ENCODE measurements at places on chromosomes 3 and 15.

DNA sequence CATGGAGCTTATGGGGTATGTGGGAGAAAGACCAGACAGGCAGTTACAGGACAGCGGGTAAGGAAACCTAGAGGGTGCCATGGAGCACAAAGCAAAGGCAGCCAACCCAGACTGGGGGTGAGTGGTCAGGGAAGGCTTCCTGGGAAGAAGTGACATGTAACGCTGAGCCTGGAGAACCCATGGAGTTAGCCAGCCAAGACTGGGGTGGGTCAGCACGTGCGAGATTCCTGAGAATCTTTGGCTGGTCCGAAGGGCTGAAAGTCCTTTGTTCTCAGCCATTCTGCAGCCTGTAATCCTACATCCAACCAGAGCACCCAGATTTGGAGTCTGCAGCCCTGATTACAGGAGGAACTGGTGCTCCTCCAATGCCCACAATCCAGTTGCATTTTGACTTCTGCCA is 120.1 kb upstream of the WNT5A start:
- no peak for DNase-seq

GRCh38 chr3:100252001-100252400 is 8.8 kb upstream of the TBC1D23 start:
- no peak for DNase-seq

DNA sequence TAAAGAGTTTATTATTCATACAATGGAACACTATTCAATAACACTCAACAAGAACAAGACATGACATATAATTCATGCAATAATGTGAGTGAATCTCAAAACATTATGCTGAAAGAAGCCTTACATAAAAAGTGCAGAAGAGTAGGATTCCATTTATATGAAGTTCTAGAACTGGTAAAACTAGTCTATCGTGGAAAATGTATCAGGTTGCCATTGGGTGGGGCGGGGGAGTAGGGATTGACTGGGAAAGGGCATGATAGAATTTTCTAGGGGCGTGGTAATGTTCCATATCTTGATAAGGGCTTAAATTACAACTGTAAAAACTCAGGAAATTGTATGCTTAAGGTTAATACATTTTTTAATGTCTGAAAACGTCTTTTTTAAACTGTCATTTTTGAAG is 247.9 kb downstream of the SATB1 start:
- no peak for DNase-seq

GRCh38 chr3:69283496-69283895 is 102.4 kb downstream of the FRMD4B start:
- DNase-seq: no peak

- no peak for DNase-seq
These were observed 3.6 kb downstream of the PDIA3 start for GRCh38 chr15:43749690-43750345.

DNA sequence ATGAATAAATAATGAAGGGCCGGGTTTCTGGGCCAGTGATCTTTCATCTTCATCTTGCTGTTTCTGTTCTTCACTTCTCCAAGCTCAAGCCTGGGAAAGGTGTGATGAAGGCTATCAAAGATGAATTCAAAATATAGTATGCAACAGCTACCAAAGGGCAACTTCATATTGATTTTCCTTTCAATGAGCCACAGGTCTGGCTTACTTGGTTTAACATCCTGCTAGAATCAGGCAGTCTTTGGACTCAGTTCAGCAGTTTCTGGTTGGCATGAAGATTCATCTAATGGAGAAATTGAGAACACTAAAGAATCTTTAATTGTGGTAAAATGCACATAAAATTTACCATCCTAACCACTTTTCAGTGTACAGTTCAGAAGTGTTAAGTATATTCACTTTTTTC is 43.3 kb downstream of the NFKBIZ start:
- DNase-seq: no peak

- no peak for DNase-seq
These were observed 2.6 kb downstream of the PPM1M start for GRCh38 chr3:52248165-52248541.

DNA sequence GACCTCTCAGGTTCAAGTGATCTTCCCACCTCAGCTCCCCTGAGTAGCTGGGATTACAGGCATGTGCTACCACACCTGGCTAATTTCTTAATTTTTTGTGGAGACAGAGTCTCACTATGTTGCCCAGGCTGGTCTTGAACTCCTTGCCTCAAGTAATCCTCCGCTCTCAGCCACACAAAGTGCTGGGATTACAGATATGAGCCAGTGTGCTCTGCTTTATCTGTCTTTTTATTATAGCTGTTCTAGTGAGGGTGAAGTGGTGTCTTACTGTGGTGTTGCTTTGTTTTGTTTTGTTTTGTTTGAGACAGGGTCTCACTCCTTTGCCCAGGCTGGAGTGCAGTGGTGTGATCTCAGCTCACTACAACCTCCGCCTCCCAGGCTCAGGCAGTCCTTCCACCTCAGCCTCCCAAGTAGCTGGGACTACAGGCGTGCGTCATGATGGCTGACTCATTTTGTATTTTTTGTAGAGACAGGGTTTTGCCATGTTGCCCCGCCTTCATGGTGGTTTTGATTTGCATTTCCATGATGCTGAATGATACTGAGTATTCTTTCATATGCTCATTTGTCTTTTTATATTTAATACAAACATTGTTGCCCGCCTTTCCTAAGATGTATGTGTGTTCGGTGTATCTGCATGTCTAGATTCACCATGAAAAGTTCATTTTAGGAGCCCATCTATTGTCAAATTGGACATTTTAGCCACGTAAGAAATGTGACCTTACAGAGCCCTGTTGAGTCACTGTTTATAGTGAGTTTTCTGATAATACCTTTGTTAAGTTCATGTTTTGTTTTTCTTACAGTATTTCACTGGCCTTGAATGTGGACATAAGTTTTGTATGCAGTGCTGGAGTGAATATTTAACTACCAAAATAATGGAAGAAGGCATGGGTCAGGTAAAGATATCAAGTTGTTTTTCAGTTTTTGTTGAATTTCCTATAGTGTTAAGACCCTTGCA is 80.6 kb downstream of the ARIH1 start:
- no peak for DNase-seq

DNA sequence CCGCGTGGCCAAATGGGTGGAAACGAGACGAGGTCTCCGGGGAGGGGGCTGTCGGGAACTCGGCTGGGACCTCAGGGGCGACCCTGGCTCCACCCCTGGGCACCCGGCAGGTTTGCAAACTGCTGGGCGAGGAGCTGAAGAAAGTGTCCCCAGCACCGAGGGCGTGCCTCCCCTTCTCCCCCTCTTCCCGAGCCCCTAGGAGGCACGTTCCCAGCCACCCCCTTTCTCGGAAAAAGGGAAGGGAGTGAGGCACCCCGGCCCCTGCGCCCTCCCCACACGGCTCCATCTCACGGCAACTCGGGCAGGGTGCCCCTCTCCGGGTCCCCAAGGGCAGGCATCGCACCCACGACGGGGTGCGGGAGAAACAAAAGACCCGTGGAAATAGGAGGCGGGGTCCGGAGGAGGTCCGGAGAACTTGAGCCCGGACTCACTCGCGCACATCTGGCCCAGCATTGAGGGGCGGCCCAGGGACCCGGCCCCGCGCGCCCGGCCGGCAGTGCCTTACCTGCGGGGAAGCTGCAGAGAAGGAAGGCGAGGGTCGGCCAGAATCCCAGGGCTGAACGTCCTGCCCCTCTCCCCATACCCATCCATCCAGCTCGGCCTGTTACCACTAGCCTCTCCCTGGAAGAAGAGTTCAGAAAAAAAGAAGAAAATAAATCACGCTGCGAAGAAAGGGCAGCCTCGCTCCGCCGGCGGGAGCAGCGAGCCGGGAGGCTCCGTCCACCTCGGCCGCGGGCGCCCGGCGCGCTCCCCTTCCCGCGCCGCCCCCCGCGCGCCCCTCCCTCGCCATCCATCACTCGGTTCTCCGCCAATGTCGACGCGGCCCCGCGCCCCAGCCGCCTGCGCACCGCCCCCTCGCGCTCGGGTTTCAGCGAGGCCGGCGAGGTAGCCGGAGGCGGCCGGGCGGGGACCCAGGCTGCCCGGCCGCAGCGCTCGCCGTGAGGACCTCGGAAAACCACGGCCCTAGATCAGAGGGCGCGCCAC is 16.3 kb downstream of the RGMA start:
- no peak for DNase-seq

DNA sequence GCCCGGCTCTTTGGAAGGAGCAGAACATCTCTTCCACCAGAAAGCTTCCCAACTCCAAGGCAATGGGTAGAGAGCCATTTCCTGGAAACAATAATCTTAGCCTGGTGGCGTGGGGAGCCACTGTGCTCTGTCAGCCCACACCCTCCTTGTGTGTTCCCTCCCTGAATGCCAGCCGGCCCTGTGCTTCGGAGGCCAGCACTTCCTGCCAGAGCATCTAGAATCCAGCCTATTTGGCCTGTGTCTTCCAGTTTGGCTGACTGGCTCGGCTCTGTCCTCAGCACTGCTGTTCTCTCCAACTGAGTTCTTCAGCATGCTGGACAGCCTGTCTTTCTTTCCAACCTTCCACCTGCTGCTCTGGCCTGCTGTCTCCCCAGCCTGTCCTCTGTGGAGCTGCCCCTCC is 349.3 kb downstream of the MFSD1 start:
- no peak for DNase-seq

- no peak for DNase-seq
These were observed 69.7 kb upstream of the CMSS1 start for GRCh38 chr3:99747915-99748314.

- no peak for DNase-seq
These were observed 11.1 kb upstream of the THUMPD3 start for GRCh38 chr3:9351709-9352126.

- no peak for DNase-seq
These were observed 25.7 kb upstream of the MB21D2 start for GRCh38 chr3:192943393-192943792.

DNA sequence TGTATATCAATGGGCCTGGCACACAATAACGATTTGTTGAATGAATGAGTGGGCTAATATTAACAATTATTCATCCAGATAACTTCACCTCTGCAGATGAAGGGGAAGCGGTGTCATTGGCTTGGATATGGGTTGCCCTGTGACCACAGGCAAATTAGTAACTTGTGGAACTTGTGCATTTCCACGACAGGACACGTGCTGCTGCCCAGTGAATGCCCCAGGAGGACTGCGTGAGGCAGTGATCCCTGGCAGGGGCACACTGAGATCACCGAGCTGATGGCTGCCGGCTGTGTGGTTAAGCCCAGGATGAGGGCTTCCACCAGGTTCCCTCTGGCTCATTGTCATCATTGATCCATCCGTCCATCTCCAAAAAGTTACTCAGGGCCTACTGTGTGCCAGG is 84.1 kb upstream of the HACD2 start:
- DNase-seq: no peak

Measured in globus pallidus (tissue), 1 donor.